ENCODE measurements at places on chromosomes 4 and X.
A peak's percentile ranks its signal among the peaks of the same experiment; 100 is the strongest.

- no peak for DNase-seq
Observed at GRCh38 chr4:56410247-56411062, 23.2 kb upstream of the AASDH start.

DNA sequence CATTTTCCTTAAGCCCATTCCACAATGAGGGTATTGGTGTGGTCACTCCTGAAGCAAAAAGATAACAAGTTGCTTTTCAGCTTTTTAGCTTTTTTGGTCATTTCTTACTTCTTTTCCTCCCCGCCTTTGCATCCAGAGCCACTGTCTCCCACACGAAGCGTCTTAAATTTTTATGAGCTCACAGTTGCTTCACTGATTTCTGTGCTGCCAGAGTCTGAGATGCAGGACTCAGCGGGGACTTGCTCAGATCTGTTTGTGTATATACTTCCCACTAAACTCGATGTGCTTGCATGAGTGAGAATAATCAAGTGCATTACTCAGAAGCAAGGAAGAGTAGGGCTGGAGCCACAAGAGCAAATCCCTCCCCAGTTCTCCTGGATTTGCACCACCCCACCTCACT is 80.2 kb upstream of the FHL1 start:
- no peak for DNase-seq

GRCh38 chr4:22515888-22516541 is at the start of gene ADGRA3:
ADGRA3 (minus strand) TSS chr4:22516066; CDS start chr4:22515784, 282 bp downstream.
- DNase-seq, result peak; percentile 16

DNA sequence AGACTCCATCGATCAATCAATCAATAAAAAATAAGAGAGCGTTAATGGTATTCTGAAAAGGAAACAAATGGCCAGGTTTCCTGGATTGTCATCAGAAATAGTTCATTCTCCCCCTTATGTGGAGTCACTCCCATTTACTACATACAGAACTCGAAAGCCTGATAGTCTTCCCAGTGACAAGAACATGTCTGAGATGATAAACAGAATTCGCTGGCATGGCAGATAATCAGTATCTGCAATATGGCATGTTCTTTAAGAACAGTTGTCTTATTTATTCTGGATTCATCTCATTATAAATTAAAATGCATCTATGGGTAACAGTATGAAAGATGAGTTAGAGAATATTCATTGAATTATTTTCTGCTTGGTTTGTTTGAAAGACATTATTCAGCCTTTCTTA is 61.4 kb downstream of the LRP2BP start:
- no peak for DNase-seq

GRCh38 chr4:10088135-10089010 is 28.2 kb downstream of the WDR1 start:
- DNase-seq, result no peak

- no peak for DNase-seq
Observed at GRCh38 chrX:10754445-10754844, 134.1 kb upstream of the MID1 start.

DNA sequence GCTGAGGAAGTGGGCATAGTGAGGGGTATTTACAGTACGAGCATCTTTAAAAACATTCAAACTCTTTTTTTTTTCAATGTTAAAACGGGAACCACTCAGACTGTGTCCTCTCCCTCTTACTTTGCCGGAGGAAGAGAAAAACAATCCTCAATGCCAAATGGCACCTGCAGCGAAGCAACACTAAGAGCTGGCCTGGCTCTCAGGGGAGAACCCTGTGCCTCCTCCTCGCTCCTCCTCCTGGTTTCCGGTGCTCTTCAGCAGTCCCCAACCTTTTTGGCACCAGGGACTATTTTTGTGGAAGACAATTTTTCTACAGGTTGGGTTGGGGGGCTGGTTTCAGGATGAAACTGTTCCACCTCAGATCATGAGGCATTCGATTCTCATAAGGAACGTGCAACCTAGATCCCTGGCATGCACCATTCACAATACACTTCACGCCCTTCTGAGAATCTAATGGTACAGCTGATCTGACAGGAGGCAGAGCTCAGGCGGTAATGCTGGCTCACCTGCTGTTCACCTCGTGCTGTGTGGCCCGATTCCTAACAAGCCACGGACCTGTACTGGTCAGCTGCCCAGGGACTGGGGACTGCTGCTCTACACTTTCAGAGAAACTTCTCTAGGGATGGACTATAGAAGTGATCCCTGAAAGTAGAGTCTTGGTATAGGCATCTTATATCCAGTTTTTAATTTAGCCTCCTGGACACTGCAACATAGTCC is 404.1 kb downstream of the RAPGEF2 start:
- DNase-seq, result no peak

DNA sequence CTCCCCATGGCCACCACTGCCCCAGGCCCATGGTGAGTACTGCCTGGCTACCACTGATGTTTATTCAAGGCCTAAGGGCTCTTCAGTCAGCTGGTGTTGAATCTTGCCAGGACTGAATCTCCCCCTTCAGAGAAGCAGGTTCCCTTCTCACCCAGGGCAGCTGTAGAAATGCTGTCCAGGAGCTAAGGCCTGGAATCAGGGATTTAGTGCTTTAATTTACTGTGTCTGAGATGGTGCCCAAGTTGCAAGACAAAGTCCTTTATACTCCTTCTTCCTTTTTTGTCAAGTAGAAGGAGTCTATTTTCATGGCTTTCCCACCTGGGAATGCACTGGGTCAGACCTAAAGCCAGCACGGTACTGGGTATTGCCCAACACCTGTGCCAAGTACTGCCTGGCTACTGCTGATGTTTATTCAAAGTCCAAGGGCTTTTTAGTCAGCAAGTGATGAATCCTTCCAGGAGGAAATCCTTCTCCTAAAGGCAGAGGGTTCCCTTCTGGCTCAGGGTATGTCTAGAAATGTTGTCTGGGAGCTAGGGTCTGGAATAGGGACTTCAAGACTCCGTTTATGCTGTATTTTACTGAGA is 117.6 kb upstream of the ATOH1 start:
- no peak for DNase-seq

GRCh38 chr4:8365951-8366350 is 74.6 kb downstream of the ACOX3 start:
- no peak for DNase-seq

DNA sequence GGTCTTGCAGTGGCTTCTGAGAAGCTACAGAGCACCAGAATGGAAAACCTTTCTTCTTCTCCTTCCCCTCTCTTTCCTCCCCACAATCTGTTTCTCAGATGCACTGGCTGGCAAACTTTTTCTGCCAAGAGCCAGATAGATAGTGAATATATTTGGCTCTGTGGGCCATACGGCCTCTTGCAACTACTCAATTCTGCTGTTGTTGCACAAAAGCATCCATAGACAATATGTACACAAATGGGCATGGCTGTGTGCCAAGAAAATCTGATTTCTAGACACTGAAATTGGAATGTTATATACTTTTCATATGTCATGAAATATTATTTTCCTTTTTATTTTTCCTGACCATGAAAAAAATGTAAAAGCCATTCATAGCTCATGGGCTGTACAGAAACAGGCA is 3.1 kb downstream of the PHEX start:
- DNase-seq, result no peak

- DNase-seq, result no peak
Observed at GRCh38 chr4:138833974-138834373, 181.6 kb upstream of the NOCT start.

DNA sequence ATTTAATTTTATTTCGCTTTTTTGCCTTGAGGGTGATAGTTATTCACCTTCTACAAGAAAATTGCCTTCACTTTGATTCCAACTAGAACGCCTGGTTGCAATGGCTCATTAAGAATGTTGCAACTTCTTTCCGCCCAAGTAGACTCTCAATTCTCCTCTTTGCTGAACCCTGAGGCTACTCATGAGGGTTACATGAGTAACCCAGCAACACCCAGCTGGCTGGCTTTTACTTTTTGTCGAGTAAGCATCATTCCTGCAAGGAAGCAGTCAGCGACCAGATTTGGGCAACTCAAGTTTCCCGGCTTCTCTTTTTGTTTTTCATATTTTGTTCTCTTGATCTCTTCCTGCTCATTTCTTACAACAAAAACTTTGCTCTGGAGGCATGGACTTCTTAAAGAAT is 495.4 kb downstream of the PACRGL start:
- no peak for DNase-seq

GRCh38 chrX:112779139-112779538 is 61.5 kb downstream of the AMOT start:
- DNase-seq, result no peak

- DNase-seq, result no peak
Observed at GRCh38 chr4:62814510-62815047, 1594.7 kb downstream of the TECRL start.

GRCh38 chr4:38289553-38289952 is 329.4 kb downstream of the PTTG2 start:
- DNase-seq, result no peak

DNA sequence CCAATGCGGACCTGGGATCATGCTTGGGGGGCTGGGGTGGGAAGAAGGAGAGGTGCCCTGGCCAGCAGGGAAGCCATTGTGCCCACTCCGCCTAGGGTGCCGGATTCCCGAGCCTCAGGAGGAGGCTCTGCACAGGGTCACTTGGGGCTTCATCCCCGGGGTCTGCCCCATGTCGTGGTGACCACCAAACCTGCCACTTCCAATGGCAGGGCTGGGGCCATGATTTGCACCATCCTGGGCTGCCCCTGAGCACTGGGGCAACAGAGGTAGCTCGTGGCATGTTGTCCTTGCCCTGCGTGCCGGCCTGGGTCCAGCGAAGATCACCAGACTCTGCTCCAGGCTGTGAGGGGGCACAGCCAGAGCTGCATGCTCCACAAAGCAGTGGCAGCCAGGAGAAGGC is 71.4 kb upstream of the DCAF12L2 start:
- no peak for DNase-seq

DNA sequence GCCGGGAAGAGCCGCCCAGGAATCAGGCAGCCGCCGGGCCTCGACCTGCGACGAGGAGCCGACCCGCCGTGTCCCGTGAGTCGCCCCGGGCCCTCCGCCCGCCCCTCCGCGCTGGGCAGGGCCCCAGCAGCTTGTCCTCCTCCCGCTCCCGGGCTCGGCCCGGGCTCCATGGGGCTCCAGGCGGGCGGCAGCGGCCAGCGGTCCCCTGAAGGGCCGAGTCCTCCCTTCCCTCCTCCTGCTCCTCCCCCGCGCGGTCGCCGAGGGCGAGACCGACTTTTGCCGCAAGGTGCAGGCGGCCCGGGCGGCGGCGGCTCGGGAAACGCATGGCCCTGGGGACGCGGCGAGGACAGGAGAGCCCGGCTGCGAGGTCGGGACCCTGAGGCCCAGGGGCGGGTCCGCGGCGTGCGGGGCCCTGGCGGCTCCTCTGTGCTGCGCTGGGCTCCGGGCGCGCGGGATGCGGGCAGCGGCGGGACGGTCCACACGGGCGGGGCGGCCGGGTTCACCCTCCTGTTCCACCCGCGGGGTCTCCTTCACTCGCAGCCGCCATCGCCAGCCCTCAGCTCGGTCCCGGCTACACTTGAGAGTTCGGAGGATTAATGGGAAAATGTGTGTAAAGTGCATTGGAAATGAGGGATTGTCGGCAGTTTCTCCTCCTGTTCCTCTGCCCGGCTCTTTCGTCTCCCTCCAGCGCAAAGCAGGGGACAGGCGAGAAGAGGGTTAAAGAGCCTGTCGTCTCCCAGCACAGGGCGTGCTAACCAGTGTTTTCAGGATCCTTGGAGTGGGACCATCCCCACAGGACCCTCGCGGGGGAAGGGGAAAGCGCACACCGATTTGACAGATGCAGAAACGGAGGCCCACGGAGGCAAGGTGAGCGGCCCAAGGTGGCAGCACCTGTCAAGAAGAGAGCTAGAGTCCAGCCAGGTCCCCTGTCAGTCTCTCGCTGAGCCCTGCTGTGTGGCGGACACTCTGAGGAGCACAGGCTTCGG is 16.6 kb upstream of the ZNF718 start:
- DNase-seq, result no peak
